ENCODE measurements at places on chromosomes 1 and 21.

DNA sequence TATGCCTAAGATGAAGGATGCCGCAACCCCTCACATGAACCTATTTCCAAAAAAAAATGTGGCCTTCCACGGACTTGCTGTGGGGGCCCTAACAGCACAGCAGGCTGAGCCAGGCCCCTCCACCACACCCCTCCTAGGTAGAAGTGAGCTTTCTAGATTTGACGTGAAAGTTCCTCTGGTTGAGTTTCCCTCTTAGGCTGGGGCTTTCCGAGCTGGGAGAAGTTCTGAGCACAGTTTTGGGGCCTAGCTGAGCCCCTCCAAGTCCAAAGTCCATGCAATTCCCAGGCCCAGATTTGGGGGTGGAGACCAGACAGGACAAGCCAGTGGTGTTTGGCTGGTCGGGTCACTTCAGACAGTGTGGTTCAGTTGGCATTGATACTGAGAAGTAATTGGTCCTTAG is 13.8 kb upstream of the PHLDA3 start:
- no peak for DNase-seq

- no peak for DNase-seq
Observed at GRCh38 chr1:245578308-245578707, 423.5 kb downstream of the KIF26B start.

DNA sequence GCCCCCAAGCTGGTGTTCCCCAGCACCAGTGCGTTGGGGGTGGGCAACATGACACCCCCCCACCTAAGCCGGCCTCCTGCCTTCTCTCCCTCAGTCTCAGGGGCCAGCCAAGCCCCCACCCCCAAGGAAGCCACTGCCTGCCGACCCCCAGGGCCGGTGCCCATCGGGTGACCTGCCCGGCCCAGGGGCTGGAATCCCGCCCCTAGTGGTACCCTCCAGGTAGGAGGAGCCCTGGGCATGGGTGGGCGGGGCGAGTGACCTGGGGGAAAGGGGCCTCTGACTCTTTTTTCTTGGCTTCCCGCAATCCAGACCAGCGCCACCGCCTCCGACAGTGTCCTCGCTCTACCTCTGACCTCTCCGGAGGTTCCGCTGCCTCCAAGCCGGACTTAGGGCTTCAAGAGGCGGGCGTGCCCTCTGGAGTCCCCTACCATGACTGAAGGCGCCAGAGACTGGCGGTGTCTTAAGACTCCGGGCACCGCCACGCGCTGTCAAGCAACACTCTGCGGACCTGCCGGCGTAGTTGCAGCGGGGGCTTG is 1.3 kb upstream of the EFNA4 start:
- DNase-seq = no peak

DNA sequence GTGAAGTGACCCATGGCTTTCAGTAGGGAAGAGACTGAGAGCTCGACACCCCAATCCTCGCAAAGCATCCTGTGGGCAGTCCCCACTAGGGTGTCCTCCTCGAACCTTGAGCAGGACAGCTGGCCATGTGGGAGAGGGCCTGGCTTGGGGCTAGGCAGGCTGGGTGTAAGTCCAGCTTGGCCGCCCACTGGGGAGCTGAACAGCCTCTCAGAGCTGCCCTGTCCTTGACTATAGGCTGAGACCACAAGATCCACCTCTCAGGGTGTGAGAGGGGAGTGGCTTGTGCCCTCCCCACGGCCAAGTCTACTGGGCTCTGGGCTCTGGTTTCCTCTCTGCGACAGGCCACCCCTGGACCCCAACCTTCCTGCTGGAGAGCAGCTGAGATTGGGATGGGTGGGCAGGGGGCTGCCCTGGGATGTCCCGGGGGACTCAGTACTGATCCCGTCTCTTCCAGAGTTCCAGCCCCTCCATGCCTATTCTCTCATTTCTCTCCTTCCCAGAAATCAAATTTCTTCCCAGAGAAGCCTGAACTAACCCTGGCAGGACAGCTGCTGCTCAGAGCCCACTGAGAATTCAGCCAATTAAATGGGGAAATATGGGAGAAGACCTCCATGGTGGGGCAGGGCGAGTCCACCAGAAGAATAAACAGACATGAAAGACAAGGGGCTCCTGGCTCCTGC is 282.9 kb downstream of the PTPRU start:
- no peak for DNase-seq

GRCh38 chr1:201217851-201218250 is 27.2 kb downstream of the IGFN1 start:
- DNase-seq = no peak

GRCh38 chr1:94115900-94116436 is 5.0 kb downstream of the ABCA4 start:
- DNase-seq = no peak

- no peak for DNase-seq
Observed at GRCh38 chr1:30449003-30449402, 274.4 kb downstream of the MATN1 start.

GRCh38 chr1:172221436-172221835 is 199.0 kb upstream of the C1orf105 start:
- no peak for DNase-seq
